ENCODE measurements at places on chromosomes 12 and 14.
A peak's percentile ranks its signal among the peaks of the same experiment; 100 is the strongest.

GRCh38 chr12:10052193-10052913, 21.9 kb downstream of the CLEC9A start:
- DNase-seq = no peak

DNA sequence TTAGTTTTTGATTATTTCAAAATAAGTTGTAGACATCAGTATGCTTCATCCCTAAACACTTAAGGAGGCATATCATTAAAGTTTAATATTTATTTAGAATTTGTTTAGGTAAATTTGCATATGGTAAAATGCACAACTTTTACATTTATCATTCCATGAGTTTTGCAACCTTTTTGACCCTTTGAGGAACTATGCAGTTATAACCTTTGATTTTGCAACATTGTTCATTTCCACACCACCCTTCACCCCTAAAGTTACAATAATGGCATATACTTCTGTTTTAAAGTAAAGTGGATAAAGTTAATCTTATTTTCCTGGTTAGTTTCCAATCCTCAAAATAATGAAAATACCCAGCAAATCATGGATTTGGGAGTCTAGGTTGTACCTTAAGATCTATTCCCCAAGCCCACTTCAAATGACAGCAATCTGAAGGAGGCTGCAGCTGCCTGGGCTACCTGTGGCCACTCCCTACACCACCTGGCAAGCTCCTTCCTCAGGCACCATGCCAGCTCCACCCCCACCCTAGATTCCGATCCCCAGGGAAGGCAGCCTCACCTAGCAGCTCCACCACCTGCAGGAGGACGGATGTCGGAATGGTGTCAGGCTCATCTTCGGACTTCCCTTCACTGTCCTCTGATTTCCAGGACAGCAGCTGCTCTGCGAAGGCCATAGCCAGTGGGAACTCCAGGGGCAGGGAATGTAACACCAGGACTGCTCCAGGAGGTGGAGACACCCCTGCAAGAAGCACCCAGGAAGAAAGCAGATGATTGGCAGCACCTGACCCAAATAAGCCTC, 65.1 kb downstream of the TRAFD1 start:
- DNase-seq = no peak

- no peak for DNase-seq
Measured at GRCh38 chr12:81252228-81252627, 174.3 kb downstream of the ACSS3 start.

DNA sequence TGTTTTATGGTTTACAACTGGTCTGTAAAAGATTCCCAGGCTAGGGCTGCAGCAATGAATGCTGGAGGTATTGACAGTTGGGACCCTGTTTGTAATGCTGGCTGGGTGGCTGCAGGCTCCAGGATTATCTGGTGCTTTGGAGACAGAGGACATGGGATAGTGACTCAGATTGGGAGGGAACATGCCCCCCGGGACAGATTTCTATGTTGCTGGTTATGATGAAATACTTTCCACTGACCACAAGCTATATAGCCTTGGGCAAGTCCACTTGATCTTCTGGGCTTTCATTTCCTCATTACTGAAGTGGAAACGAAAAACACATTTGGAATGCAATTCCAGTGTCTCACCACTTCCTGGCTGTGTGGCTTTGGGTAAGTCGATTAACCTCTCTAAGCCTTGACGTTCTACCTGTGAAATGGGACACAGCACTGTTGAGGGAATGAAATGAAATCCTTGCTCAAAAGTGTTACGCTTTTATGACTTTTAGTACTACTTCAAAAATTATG, 6.3 kb upstream of the TPCN1 start:
- peak; percentile 26 for DNase-seq

GRCh38 chr12:124745891-124746570, 117.6 kb downstream of the SCARB1 start:
- peak; percentile 35 for DNase-seq

GRCh38 chr14:39442293-39442692, 10.1 kb upstream of the FBXO33 start:
- no peak for DNase-seq

GRCh38 chr12:4768341-4768740, 48.1 kb downstream of the GALNT8 start:
- DNase-seq = no peak

All from Kasumi-1 (cell line).